ENCODE measurements at places on chromosomes 7 and 10.

DNA sequence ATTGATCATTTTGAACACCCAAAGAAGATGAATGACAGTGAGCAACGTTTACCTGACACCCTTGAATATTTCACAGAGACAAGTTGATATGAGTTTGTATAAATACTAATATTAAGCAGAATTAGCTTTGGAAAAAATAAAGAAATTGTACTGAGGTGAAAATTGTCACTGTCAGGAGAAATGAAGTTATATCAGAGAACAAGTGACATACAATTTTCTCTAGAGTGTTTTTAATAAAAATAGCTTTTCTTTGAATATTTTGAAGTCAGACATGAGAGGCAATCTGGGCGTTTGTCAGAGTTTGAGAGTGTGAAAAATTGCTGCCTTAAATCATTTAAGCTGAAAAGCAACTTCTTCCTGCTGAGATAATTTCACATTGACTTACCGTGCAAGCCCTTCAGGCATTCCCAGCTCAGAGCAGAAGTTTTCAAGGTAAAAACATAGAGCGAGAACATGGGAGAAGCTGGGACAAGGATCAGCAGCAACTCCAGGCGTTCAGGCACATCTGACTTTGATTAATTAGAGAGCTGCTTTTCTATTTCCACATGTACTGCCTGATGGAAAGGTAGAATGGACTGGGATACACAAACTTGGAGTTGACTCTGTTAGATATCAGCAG lies 535.9 kb downstream of the TFEC start:
- DNase-seq = no peak

DNA sequence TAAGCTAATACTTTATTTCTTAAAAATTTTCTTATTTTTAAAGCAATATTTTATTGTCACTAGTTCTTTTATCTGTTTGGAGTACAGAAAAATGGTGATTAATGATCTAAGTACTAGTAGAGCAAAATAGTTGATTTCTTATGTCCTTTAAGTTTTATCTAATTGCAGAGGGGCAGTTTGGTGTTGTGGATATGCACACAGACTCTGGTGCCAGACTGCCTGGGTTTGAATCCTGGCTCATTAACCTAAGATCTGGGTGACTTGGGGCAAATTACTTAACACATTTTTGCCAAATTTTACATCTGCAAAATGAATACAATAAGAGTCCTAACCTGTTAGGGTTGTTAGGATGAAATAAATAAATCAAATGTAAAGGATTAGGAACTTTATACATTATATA lies 10.7 kb upstream of the PRPS1L1 start:
- no peak for DNase-seq

- DNase-seq = no peak
These were observed 1.2 kb downstream of the ADIRF start for GRCh38 chr10:86969421-86970041.

DNA sequence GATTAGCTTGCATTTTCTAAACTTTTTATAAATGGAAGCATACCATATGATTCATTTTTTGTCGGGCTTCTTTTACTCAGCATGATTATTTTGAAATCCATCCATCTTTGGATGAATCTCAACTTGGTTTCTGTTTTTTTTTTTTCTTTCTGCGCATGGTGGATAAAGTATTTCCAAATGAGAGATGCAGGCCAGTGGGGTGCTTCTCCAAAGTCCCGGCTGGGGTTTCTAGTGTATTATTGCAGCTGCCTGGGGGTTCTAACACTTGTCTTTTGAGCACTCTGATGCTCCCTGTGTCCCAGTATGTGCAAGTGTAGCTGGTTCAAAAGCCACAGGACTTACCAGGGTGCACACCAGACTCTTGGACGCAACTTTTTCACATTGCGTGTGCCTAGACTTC lies 70.9 kb upstream of the LOXL4 start:
- DNase-seq = peak; percentile 35

DNA sequence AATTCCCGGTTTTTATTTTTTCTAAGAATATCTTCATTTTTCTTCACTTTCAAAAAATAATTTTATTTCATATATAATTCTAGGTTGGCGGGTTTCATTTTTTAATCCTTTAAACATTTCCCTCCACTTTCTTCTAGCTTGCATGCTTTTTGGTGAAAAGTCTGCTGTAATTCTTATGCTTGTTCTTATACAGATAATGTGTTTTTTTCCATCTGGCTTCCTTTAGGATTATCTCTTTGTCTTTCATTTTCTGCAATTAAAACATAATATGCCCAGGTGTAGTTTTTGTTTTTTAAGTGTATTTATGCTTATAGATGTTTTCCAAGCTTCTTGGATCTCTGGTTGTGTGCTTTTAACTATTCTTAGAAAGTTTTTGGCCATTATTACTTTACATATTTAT lies 341.3 kb upstream of the SEMA3C start:
- DNase-seq = no peak

DNA sequence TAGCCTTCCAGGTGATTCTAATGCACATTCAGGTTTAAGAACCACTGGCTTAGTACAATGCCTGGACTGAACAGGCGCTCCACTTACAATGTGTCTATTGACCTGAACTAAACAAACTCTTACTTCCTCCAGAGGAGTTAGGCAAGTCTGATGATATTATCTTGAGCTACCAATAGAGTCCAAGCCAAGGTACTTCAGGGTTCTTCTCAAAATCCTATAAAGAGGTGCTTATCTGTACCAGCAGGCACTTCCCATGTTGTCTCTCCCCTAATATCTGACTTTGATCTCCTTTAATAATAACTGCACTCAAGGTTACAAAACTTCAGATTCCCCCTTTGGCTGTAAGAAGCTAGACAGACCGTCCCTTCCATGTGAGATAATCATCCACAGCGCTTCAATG lies 157.0 kb upstream of the SVIL start:
- DNase-seq = no peak

DNA sequence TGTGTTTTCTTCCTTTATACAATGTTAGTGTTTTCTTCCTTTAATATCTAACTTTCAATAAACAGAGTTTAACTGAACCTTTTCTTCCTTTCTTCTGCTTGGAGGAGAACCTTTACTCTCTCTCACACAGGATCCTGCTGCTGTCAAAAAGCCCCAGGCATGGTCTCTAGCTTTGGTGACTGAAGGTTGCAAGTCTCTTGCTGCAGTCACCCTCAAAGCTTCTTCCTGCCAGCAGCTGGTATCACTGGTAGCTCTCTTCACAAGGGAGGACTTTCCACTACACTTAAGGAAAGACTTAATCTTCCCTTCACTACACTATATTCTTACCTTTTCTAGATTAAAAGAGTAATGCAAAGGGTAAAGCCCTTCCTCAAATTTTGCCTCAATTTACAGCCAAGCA lies 153.4 kb downstream of the SGMS1 start:
- no peak for DNase-seq

- DNase-seq = no peak
These were observed 585.8 kb downstream of the GATA3 start for GRCh38 chr10:8640301-8640700.

- no peak for DNase-seq
These were observed 252.6 kb upstream of the INHBA start for GRCh38 chr7:41955451-41955850.

- no peak for DNase-seq
These were observed 94.8 kb upstream of the KCNMA1 start for GRCh38 chr10:77732213-77733003.

GRCh38 chr10:12387561-12388210 lies 38.3 kb downstream of the CAMK1D start:
- DNase-seq = no peak

DNA sequence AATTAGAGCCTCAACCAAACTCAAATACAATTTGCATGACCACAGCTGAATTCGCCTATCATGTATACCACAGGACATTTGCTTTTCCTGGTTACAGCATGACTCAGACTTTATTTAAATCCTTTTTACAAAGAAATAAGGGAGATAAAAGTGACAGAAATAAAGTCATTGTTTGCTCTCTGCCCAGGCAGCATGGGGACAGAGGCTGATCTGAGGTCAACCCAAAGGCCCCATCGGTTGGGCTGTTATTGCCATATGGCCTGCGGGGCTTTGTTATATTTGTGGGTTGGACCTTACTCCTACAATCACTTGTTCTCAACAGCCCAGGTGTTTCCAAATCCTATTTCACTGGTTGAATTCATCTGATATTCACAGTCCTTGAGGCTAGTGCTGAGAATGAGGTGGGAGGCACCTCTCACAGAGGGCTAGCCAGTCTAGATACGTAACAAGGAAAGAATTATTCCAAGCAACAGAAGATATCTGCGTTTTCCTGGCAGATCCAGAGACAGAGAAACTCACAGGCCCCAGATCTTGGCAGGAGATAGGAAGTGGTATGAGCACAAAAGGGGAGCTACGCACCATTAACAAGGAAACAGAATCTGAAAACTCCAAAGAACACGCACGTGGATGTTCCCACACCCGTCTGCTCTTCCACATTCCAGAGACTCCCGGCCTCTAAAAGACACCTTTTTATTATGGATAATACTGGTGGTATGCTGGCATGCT lies 117.3 kb downstream of the HIPK2 start:
- DNase-seq = no peak

DNA sequence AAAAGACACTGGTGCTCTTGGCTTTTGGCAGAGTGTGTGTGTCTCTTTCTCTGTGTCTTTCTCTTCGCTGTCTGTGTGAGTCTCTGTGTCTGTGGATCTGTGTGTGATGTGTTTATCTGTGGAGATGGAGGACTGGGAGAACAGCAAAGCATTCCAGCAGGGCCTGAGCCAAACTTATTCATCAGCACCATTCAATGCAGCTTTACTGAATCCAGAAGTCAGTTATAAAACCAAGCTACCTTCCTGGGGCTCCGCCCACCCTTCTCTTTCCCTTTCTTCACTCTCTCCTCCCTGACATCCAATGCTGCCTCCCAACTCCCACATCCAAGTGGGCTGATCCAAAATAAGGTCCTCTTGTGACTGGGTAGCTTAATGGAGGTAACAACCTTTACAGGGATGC lies 3.9 kb downstream of the SGMS1 start:
- DNase-seq = no peak

GRCh38 chr10:7955446-7955845 lies 99.0 kb upstream of the GATA3 start:
- DNase-seq = peak; percentile 29

GRCh38 chr7:29379551-29379950 lies 184.1 kb upstream of the PRR15 start:
- DNase-seq = no peak

DNA sequence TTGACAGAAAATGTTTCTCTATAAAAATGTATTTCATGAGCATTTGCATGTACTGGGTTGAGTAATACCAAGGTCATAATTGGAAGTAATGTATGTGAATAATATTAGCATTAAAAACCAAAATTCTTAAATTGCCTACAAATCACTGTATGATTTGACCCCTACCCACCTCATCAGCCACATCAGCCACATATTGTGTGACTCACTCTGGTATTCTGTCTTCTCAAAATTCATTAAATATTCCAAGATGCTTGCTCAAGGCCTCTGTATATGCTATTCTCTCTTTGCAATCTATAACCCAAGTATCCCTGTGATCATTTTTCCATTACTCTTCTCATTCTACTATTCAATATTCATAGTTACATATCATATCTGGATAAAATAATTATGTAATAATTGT lies 21.4 kb downstream of the POT1 start:
- peak; percentile 19 for DNase-seq

GRCh38 chr10:100046021-100046486 lies 35.6 kb downstream of the CPN1 start:
- peak; percentile 82 for DNase-seq
